ENCODE measurements at places on chromosomes 5 and 9.

DNA sequence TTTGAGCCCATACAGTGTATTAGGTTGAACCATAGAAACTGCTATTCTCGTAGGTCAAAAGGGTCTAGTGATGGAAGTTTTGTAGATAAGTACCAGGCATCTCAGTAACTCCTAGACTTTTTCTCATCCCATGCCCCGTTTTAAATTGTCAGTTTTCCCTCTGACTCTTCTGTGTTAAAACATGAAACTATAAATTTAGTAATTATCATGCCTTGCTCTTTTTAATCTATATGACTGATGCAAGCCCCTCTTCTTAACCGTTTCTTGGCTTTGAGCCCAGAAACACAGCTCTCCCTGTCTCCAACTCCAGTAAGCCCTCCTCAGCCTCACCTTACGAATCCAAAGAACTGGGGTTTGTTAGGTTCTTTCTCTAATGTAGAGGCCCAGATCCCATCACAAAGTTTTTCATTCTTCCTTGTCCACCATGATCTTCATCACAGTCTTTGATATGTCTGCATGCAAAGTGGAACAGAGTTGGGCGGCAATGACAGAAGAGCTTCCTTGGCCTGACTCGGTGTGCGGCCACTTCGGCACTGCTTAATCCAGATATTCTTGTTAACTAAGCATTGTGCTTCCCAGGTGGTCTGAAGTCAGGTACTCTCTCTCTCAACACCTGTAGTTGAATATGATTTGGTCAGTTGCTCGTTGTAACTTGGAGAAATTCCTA is 21.1 kb downstream of the RGMB start:
- no peak for DNase-seq

DNA sequence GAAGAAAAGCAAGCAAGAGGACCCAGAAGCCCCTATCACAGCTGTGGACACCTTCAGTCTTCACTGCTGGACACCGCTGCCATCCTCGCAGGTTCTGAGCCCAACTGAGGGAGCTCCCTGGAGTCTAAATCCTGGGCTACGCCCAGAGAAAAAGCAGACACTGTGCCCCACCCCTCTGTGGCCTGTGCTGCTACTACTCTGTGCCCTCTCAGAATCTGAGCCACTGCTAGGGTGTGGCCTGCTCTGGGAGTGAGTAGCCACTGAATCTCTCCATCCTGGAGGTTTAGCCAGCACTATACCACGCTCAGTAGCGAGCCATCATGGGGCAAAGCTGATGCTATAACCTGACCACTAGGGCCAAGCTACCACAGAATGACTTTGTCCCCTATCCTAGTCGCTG is 338.2 kb downstream of the NPR3 start:
- no peak for DNase-seq

DNA sequence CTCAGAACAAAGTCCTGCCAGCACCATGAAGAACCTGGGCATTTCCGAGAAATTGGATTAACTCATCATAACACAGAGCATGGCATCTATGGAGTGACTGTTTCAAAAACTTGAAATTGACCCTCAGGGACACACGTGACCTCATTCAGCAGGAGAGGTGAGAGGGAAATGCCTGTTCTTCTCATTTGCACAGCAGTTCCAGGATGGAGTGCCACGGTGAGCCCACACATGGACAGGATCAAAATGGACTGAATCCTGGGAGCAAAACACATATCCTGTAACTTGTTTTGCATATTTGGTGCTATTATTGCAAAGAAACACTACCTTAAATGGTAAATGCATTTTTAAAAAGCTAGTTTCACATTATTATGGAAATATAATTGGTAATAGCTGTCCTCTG is 256.1 kb upstream of the IRX2 start:
- DNase-seq: no peak

DNA sequence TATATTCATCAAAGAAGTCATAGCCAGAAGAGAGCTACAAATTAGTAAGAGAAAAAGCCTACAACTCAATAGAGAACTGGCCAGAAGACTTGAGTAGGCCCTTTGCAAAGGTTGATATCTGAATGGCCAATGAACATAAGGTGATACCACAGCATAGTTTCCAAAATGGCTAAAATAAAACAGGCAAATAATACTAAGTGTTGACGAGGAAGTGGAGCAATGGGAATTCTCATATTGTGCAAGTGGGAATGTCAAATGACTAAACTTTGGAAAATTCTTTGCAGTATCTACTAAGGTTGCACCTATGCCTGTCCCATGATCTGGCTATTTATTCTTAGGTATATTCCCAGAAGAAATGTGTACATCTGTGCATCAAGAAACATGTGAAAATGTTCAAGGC is 48.3 kb downstream of the BOD1 start:
- DNase-seq: no peak

DNA sequence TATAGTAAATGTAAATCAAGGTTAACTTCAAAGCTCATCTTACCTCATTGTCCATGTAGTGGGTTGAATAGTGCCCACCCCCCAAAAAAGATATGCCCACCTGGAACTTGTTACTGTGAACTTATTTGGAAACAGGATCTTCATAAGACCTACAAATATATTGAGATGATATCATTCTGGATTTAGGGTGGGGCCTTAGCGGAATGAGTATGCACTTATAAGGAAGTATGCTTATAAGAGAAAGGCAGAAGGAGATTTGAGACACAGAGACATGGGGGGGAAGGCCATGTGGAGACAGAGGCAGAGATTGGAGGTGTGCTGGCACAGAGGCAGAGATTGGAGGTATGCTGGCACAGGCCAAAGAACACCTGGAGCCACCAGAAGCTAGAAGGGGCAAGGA is 2.6 kb upstream of the PRRC1 start:
- DNase-seq: no peak

- no peak for DNase-seq
These were observed 46.9 kb downstream of the AHRR start for GRCh38 chr5:368183-369084.
